ENCODE measurements at places on chromosomes 6 and 20. TPM values are rescaled to one million over a fixed set of nuclear protein-coding genes. Genes with fewer than 3 reads are reported as not detected.

PRSS35 gene
- 0.44 TPM for total RNA-seq

SCUBE3 gene
- total RNA-seq: 0.22 TPM

ZFP57 gene
- 1.0 TPM for total RNA-seq

CLDN20 gene
- not detected for total RNA-seq

Measured in subcutaneous adipose tissue (tissue), 4 donors.